ENCODE measurements at places on chromosomes 12 and 14.

DNA sequence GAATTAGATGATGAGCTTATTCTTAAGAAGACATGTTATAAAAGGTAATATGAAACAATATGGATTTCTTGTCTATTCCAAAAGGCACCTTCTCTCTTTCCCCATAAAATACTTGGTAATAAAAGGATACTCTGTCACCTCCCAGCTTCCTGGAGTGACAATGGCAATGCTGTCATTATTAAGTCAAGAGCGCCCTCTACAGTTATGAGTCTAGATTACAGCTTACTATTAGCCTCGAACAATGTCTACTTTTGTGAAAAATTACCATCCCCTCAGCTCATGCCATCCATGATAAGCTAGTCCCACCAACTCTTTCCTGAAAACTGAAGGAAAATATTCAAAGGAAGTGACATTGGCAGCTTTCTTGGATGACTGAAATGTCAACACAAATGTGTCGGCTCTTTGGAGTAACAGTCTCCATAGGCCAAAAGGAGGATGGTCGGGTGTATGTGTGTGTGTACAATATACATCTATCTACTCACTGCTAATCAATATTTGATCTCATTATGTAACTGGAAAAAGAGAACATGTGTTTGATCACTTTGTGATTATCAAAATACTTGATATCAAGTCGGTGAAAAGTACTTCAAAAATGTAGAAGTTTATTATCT is 48.7 kb upstream of the CDKN3 start:
- no peak for DNase-seq

DNA sequence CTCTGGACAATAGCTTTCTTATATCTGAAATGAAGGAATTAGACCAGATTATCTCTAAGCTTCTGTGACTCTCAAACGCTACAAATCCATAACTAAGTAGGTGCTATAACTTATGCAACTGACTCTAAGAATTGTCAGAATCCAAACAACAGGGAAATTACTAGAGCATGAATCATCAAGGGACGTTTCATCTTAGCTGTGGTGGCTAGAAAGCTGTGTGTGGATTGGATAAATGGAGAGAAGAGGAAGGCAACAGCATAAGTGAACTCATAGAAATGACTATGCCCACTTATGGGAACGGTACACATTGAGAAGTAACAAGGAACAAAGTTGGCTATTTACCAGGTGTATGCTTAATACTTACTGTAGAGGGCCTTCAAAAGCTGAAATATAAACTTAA is 96.0 kb upstream of the NEDD1 start:
- no peak for DNase-seq

DNA sequence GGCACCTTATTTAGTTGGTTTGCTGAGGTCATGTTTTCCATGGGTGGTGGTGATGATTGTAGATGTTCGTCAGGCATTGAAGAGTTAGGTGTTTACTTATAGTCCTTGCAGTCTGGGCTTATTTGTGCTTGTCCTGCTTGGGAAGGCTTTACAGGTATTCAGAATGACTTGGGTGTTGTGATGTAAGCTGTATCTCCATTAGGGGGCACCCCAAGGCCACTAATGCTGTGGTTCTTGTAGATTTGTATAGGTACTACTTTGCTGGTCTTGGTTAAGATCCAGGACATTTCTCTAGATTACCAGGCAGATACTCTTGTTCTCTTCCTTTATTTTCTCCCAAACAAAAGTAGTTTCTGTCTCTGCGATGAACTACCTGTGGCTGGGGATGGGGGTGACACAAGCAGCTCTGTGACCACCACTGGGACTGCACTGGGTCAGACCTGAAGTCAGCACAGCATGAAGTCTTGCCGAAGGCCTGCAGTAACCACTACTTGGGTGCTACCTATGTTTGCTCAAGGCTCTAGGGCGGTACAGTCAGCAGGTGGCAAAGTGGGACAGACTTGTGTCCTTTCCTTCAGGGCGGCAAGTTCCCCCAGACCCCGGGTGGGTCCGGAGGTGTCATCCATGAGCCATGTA is 35.8 kb upstream of the FBXO33 start:
- DNase-seq: no peak

- no peak for DNase-seq
Observed at GRCh38 chr14:102827716-102828115, 50.5 kb downstream of the TRAF3 start.
